ENCODE measurements at places on chromosomes 4 and X.

DNA sequence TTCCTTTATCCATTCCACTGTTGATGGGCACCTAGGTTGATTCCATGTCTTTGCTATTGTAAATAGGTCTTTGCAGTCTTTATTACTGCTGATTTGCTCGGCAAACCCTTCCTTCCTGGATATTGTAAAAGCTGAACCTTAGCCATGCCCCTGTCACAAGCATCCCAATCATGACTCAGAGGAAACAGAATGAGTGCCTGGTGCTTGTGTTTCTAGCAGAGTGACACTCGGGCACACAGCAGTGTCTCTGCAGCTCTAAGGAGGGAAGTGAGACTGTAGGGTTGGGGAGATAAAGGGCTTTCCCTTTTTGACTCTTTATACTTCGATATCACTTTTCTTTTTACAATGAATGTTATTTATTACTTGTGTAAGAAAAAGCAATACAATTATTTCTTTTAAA is 83.3 kb downstream of the AKAP4 start:
- no peaks in the 10 kb centered on the region for H3K27me3 ChIP-seq
- DNase-seq, result no peak
- H3K27ac ChIP-seq, result no peak overlapping the region
- no peak overlapping the region for H3K4me3 ChIP-seq
- no peaks in the 10 kb centered on the region for H3K36me3 ChIP-seq

DNA sequence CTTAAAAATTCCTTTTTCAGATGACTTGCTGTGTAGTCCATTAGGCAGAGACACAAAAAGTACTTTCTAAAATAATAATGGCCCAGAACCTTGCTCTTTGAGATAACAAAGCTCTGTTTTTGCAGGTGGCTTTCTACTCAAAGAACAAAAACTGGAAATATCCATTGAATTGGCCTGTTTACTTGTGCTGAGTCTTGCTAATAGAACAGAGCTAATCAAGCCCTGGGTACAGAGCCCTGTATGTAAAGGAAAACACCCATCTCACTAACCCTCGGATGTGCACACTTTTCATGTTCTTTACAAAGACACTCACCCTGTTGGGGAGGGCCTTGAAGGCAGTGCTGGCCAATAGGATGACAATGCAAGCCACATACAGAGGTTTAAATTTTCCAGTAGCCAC is 27.0 kb upstream of the LNX1 start:
- DNase-seq, result no peak
- H3K27me3 ChIP-seq, result no peaks in the 10 kb centered on the region
- no peaks in the 10 kb centered on the region for H3K36me3 ChIP-seq

DNA sequence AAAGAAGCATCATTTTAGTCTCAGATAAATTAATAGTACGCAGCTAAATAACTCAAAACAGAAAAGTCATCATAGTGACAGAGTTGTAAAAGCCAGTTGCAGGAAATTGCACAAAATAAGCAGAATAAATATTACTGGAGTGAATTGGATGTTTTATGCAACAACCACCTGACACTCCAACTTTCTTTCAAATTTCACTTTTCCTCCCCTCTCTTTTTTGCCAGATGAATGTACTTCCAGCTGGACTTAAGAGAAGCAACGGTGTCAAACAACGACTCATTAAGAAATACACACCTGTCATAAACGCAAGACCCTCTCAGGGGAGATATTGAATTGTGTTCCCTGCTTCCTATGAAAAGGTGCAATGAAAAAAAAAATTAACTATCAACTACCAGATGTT is 120.2 kb upstream of the HCCS start:
- no peaks in the 10 kb centered on the region for H3K36me3 ChIP-seq
- H3K4me3 ChIP-seq, result no peak overlapping the region
- DNase-seq, result no peak
- H3K4me1 ChIP-seq, result peaks cover 4% of the 10 kb centered on the region
- H3K27me3 ChIP-seq, result no peaks in the 10 kb centered on the region
- H3K27ac ChIP-seq, result no peak overlapping the region

- no peak overlapping the region for H3K4me3 ChIP-seq
- no peak for DNase-seq
- H3K36me3 ChIP-seq, result no peaks in the 10 kb centered on the region
- H3K27me3 ChIP-seq, result no peaks in the 10 kb centered on the region
- H3K4me1 ChIP-seq, result no peaks in the 10 kb centered on the region
- H3K27ac ChIP-seq, result no peak overlapping the region
These were observed 613.3 kb downstream of the BCOR start for GRCh38 chrX:39484159-39485068.

- no peak overlapping the region for H3K4me3 ChIP-seq
- no peak overlapping the region for H3K27ac ChIP-seq
- DNase-seq, result no peak
- H3K4me1 ChIP-seq, result no peaks in the 10 kb centered on the region
These were observed 6.5 kb upstream of the JAKMIP1 start for GRCh38 chr4:6206771-6207290.

DNA sequence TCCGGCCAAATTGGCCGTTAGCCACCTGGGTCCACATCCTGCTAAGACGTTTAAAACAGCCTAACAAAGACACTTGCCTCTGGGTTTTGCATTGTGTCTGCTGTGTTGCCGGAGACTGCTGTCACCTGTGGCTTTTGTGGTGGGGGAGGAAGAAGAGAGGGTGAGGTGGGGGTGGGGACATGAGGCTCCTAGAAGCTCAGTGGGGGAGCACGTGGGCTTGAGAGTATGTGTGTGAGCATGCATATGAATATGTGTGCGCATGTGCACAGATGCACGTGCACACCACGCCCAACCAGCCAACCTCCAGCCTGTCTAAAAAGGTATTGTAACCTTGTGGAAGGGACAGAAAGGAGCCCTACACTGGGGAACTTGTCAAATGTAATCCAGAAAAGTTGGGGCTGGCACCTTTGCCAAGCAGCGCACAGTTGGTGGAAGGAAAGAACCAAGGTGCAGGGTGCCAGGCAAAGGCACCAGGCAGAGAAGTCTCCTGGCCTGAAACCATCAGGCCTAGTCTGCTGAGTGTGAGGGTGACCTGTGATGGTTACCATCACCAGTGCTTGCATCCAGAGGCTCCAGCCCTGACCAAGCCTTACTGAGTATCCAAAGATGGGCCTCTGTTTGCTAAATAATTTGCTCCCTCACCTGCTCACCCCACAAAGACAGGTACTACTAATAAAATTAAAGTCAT is 10.1 kb upstream of the SASH3 start:
- H3K36me3 ChIP-seq, result no peaks in the 10 kb centered on the region
- H3K4me1 ChIP-seq, result peaks cover 3% of the 10 kb centered on the region
- H3K27ac ChIP-seq, result no peak overlapping the region

DNA sequence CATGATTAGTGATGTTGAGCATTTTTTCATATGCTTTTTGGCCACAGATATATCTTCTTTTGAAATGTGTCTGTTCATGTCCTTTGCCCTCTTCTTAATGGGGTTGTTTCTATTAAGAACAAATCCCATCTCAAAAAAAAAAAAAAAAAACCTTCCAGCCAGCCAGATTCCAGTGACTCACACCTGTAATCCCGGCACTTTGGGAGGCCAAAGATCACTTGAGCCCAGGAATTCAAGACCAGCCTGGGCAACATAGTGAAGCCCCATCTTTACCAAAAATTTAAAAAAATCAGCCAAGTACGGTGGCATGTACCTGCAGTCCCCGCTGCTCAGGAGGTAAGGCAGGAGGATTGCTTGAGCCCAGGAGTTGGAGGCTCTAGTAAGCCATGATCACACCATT is 5.1 kb downstream of the RAB33B start:
- DNase-seq, result no peak
- H3K36me3 ChIP-seq, result no peaks in the 10 kb centered on the region
- no peaks in the 10 kb centered on the region for H3K4me1 ChIP-seq
- H3K4me3 ChIP-seq, result no peak overlapping the region
- H3K27me3 ChIP-seq, result no peaks in the 10 kb centered on the region

- no peak for DNase-seq
- no peak overlapping the region for H3K27ac ChIP-seq
- peaks cover 4% of the 10 kb centered on the region for H3K4me1 ChIP-seq
- peaks cover 53% of the 10 kb centered on the region for H3K36me3 ChIP-seq
- no peaks in the 10 kb centered on the region for H3K27me3 ChIP-seq
These were observed 24.5 kb downstream of the FLNA start for GRCh38 chrX:154349979-154350378.

- H3K4me3 ChIP-seq, result no peak overlapping the region
- H3K36me3 ChIP-seq, result peaks cover 5% of the 10 kb centered on the region
- no peaks in the 10 kb centered on the region for H3K27me3 ChIP-seq
- H3K27ac ChIP-seq, result no peak overlapping the region
- H3K4me1 ChIP-seq, result peaks cover 17% of the 10 kb centered on the region
- no peak for DNase-seq
These were observed 55.4 kb downstream of the ZNF827 start for GRCh38 chr4:145883101-145883694.

DNA sequence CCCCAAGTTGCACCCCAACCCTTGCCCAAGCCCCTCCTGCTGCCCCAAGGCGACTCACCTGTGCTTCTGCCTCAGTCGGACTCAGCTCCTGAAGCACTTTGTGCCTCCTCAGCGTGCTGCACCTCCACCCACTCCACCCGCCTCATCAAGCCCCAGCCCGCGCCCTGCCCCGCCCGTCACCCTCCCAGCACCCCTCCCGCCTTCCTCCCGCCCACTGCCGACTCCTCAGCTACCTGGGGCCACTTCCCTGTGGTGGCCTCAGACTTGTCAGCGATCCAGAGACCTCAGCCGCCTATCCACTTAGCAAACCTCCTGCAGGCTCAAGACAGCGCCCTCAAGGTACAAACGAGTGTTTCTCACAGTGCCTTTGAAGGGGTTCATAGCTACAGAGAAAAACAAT is 19.6 kb upstream of the IQCM start:
- H3K4me1 ChIP-seq, result no peaks in the 10 kb centered on the region
- no peak overlapping the region for H3K27ac ChIP-seq
- H3K4me3 ChIP-seq, result no peak overlapping the region

DNA sequence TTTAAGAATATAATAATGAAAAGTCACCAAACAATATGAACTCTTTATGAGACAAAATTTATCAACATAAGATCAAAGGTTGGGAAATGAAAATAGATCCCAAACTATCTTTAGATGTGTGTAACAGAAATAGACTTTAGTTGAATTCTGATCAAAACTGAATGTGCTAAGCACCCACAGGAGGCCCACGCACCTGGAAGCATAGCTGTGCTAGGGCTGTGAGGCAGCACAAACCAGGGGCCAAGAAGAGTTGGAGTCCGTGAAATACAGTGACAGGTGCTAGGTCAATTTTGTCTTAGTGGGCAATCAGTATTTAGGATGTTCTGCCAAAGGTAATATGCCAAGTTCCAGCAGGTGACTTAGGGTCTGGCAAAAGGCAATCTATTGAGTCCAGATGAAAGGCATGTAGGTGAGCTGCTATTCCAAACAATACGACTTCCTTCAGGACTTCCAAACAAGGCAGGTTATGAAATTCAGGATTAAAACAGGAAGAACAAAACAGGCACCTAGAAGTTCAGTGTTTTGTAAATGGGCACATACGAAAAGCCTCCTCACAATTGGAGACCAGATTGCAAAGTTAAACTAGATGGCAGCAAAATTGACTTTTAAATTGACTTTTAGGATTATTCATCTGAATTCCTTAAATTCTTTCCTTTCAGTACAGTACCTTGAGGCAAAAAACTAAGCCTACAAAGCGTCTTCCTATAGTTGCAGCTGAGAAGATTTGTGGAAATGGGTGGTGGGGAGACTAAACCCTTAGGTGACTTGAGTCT is 4.7 kb upstream of the PCDH18 start:
- H3K36me3 ChIP-seq, result no peaks in the 10 kb centered on the region
- H3K4me1 ChIP-seq, result peaks cover 11% of the 10 kb centered on the region
- H3K4me3 ChIP-seq, result no peak overlapping the region
- H3K27me3 ChIP-seq, result no peaks in the 10 kb centered on the region
- H3K27ac ChIP-seq, result no peak overlapping the region
- DNase-seq, result no peak

- H3K27ac ChIP-seq, result no peak overlapping the region
- H3K4me3 ChIP-seq, result no peak overlapping the region
- peaks cover 3% of the 10 kb centered on the region for H3K4me1 ChIP-seq
- no peak for DNase-seq
- H3K36me3 ChIP-seq, result no peaks in the 10 kb centered on the region
- H3K27me3 ChIP-seq, result no peaks in the 10 kb centered on the region
These were observed 74.6 kb upstream of the PRSS48 start for GRCh38 chr4:151202381-151202780.

DNA sequence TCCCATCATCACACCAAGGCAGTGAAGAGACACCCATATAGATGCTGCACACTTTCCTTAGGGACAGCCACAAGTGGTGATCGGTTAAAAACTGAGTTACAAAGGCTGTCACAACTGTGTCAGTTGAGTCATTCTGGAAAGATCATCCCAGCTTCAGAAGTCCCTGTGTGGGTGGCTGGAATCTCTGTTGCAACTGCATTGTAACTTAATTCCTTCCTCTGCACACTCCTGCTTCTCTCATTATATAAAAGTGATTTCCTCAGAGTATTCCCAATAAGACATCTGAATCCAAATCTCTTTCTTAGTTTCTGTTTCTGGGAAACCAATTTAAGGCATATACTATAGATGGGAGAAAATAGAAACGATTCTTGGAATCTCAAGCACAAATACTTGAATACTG is 88.1 kb downstream of the FSTL5 start:
- no peak for DNase-seq
- H3K4me3 ChIP-seq, result no peak overlapping the region
- no peaks in the 10 kb centered on the region for H3K36me3 ChIP-seq
- no peaks in the 10 kb centered on the region for H3K27me3 ChIP-seq
- no peak overlapping the region for H3K27ac ChIP-seq
- H3K4me1 ChIP-seq, result no peaks in the 10 kb centered on the region

DNA sequence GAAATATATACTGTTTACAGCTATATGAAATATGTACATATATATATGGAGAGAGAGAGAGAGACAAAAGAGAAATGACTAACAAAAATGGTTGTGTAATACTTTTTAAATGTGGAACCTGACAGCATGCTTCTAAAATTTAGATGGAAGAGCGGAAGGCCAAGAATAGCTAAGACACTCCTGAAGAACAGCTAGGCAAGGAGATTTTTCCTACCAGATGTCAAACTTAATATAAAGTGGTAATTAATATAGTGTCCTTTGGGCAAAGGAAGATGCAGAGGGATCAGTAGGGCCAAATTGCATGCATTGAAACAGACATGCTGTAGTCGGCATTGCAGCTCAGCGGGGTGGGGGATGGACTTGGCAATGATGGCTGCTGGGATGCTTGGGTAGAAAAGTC is 45.2 kb downstream of the ADD1 start:
- no peak overlapping the region for H3K4me3 ChIP-seq
- H3K27me3 ChIP-seq, result no peaks in the 10 kb centered on the region
- no peak overlapping the region for H3K27ac ChIP-seq
- no peaks in the 10 kb centered on the region for H3K4me1 ChIP-seq
- no peak for DNase-seq

DNA sequence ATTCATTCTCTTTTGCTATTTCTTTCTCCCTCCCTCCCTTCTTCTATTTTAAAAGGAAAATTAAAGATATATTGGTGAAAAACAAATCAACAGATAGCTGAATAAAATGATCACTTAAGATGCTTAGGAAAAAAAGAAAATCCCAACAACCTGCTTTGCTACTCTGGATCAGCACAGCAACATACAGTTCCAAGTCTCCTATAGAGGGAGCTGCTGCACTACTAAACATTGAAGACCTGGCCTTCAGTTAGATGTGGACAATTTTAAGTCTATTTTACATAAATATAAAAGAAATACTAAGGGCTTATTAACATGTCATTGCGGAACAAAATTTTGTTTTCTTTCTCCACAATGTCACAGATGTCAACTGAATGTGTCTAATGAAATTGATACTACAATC is 226.4 kb downstream of the MAGEB5 start:
- H3K36me3 ChIP-seq, result no peaks in the 10 kb centered on the region
- no peaks in the 10 kb centered on the region for H3K4me1 ChIP-seq
- no peaks in the 10 kb centered on the region for H3K27me3 ChIP-seq
- DNase-seq, result peak; percentile 0
- H3K4me3 ChIP-seq, result no peak overlapping the region
